ENCODE measurements at places on chromosomes 3 and 15.

GRCh38 chr15:93467337-93467736 is 378.3 kb upstream of the RGMA start:
- DNase-seq = no peak

DNA sequence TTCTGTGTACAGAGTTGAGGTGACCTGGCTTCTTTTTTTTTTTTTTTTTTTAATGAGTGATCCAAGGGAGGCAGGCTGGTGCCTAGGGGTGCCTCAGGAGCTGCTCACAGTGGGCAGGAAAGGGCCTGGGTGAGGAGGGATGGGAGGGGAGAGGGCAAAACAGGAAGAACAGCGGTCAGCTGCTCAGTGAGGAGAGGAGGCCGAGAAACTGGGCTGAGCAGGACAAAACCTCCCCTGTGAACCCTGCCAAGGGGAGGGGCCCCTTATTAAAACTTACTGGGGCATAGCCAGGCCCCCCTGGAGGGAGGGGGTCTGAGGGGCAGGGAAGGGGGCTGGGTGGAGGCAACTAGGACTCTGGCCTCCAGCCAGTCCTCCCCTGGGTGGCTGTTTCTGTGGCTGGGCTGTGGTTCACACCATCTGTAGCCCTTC is 3.5 kb downstream of the PLEKHO2 start:
- no peak for DNase-seq

DNA sequence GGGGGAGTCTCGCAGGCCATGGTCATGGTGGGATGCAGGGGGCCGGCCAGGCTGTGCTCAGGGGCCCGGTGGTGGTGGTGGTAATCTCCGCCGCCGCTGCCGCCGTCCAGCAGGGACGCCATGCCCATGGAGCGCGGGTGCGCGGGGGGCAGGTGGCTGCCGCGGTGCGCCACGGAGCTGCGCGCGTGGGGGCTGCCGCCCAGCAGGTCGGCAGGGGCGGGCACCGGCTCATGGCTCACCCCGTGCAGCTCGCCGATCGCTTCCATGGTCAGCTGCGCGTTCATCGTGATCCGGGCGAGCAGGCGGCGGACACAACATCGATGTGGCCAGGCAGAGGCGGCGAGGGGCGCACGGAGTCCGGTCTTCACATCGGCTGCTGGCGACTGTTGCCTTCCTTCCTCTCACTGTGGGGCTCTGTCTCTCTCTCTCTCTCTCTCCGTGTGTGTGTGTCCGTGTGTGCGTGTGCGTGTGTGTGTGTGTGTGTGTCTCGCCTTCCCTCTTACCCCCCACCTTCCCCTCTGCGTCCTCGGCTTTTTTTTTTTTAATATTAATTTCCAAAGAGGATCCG is 451 bp downstream of the ONECUT1 start:
- no peak for DNase-seq

DNA sequence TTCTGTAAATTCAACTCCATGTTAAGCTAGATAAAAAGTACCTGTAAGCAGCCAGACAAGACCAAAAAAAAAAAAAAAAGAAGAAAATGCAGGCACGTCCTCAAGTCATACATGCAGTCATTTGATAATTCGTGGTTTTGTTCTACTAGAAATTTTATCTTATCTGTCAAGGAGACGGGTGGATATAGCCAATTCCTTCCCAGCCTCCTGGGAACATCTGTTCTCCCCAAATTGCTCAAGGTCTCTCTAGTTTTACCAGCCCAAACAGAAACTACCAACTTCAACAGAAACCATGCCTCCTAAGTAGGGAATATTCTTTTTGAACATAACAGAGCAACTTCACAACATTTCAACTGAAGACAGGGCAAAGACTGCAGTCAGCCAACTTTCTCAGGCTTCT is 19.5 kb downstream of the RYK start:
- no peak for DNase-seq

Data from NCI-H2107 (cell line).